GDM1 (cell line): ENCODE measurements at places on chromosomes 7 and 10.

DNA sequence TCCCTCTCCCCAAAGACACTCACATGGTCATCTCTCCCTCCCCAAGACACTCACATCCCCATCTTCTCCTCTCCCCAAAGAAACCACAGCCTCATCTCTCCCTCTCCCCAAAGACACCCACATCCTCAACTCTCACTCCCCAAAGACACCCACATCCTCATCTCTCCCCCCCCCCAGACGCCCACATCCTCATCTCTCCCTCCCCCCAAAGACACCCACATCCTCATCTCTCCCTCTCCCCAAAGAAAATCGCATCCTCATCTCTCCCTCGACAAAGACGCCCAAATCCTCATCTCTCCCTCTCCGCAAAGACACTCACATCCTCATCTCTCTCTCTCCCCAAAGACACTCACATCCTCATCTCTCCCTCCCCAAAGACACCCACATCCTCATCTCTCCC, 31.5 kb downstream of the INSIG1 start:
- DNase-seq = no peak

DNA sequence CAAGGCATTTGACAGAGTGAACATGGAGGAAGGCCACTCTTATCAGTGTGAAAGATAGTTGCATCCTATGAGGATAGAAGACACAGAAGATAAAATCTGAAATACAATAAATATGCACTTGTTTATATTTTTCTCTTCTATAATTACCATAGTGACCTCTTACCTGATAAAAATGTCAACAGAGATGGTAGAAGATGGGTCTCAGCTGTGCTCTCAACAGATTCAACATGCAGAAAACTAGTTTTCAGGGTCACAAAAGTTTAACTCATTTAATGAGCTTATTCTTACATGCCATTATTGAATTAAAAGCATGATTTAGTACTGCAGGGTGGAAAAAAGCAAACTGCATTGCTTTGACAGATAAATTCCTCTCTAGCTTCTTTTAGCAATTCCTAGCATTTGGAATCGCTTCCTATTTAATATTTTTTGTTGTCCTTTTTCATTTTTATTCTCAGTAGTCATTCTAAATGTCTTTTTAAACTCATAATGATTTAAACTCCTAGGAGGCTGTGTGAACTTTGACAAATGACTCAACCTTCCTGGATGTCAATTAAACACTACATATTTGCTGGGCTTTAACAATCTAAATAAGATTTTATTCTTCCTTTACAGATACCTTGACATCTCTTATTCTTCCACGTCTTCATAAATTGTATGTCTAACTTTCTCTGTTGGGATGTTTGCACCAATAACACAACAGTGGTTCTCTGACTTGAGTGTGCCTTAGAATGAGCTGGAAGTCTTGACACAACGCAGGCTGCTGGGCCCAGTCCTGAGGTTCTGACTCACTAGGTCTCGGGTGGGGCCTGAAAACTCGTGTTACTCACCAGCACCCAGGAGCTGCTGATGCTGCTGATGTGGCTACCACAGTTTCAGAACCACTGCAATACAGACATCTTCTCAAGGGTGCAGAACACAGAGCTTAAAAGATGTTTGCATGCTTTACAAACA, 565.5 kb upstream of the IGFBP3 start:
- no peak for DNase-seq

DNA sequence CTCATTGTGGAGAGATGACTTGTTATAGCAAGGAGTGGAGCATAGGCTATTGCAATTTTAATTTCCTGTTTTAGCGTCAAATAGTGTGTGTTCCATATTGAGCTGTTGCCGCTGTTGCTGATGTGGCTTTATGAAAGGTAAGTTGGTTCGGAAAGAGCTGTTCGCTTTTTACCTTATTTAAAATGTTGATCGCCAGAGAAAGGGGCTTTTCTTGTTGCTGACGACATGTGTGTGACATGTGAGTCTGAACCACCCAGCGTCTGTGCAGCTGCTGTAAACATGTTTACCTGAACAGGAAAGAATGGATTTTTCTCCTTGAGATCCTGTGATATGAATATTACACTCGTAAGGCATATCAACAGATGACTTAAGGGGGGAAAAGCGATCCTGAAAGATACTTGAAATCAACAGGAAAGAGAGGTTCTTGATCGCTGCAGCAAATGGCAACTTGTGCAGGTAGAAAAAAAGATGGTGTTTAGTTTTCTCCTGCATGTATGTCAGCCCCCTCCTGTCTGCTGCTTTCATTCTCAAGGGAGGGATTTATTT, 2.5 kb downstream of the ZEB1 start:
- DNase-seq = no peak

DNA sequence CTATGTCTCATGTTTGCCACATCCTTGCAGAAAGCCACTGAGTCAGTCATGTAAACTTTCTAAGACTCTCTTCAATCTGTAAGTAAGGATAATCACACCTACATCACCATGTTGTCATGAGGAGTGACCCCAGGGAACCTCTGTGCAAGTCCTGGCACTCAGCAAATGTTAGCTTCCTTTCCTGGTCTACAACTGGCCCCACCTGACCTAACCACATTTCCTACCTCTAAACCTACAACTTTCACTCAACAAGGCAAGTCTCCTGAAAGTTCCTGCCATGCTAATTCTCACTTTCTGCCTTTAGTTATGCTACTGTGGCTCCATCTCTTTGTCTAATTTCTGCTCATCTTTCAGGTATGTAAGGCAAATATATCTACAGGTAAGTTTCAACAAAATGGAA, 72.3 kb upstream of the SEM1 start:
- DNase-seq = no peak

DNA sequence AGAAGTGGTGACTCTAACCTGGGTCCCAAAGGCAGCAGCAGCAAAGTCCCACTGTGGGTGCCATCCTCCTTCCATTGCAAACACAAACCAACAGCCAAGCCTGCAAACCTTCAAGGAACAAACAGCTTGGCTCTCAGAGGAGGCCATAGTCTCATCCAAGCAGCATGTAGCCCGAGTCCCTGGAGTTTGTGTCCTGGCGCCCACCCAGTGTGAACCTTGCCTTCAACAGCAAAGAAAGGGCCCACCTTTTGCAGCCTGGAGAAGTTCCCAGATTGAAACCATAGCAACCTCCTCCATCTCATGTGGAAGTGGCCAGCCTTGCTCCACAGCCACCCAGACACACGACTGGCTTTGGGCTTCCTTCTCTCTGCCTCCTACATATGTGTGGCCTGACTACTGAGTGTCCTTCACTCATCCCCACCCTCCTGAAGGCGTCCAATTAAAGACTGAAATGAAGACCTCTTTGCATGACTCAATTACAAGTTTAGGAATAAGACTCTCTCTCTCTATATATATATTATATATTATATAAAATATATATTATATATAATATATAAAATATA, 106.1 kb downstream of the C10orf90 start:
- DNase-seq = no peak
